ENCODE measurements at places on chromosomes 5 and 9.

DNA sequence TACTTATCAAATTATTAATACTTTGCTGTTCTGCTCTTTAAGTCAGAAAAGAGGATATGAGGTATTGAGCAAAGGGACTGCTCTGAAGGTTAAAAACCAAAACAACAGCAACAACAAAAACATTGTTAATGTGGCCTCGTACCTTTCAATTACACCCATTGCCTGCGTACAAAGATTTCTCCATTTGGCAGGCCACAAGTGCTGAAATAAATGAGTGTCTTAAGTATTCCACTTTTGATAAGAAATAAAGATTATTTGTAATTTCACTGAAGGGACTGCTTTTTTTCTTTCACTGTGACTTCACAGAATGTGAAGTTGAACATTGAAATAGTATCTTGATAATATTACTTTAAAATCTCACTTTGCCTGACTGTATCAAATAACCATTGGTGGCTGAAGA is 163.2 kb upstream of the MRPS30 start:
- no peak for DNase-seq

DNA sequence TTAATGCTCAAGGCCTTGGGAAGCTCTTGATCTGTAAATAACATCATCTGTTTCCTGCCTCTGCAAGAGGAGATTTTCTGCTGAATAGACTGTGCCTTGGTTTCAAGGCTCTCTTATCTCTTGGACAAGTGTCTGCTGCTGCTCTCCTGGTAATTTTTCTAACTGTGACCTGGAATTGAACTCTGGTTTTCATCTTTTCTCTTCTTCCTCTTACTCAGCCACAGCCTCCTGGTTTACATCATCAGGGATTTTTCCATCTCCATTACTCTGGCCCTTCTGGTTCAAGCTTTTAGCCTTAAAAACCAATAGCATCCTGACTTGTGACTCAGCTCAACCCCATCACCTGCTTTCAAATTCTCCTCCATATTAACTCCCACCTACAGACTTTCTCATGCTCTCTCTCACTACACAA is 49.6 kb upstream of the ITGA1 start:
- no peak for DNase-seq

GRCh38 chr5:72138943-72139521 is 31.8 kb downstream of the MAP1B start:
- peak; percentile 11 for DNase-seq

- DNase-seq, result no peak
Measured at GRCh38 chr9:31390403-31391025, 993.9 kb upstream of the ACO1 start.

DNA sequence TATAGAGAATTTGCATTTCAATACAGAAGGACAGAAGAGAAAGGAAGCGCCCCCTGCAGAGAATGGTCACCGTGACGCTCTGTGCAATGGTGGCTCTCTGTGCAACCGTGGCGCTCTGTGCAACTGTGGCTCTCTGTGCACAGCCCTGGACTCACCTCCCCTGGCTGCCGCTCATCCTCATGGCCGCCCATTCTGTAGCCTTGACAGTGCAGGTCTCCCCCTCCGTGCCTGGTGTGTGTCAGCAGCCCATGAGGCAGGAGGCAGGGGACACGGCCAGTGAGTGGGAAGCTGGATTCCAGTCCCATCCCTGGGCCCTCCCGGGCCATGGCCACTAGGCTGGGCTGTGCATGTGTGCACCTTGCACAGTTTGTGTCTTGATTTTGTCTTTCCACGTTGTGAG is 12.0 kb downstream of the EXOC3 start:
- no peak for DNase-seq

GRCh38 chr5:16690243-16690852 is 73.6 kb upstream of the RETREG1 start:
- DNase-seq, result peak; percentile 86

DNA sequence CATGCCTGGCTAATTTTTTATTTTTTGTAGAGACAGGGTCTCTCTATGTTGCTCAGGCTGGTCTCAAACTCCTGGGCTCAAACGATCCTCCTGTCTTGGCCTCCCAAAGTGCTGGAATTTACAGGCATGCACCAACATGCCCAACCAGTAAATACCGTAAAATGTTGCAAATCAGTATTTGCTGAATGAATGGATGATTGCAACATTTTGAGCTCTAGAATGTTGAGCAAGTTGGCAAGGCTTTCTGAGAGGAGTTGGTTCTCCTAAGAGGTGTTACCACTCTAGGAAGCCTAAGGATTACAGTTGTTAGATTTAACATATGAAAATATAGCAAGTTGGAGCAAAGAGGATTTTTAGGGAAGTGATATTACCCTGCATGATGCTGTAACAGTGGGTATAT is 15.6 kb upstream of the DMXL1 start:
- no peak for DNase-seq

GRCh38 chr5:128825826-128826225 is 139.5 kb upstream of the SLC27A6 start:
- no peak for DNase-seq

DNA sequence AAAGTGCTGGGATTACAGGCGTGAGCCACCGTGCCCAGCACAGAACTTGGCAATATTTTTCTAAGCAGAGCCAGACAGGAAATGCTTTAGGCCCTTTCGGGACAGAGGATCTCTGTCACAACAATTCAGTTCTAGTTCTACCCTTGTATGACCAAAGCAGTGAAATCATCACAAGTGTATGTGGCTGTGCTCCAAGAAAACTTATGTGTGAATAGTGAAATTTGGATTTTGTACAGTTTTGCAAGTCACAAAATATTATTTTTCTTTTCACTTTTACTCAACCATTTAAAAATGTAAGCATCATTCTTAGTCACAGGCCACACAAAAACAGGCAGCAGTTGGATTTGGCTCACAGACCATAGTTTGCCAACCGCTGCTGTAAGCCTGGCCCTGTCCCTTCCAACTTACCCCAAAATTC is 20.4 kb upstream of the PRUNE2 start:
- DNase-seq, result peak; percentile 63

- DNase-seq, result no peak
Measured at GRCh38 chr5:177524539-177524900, 7.8 kb upstream of the DDX41 start.

DNA sequence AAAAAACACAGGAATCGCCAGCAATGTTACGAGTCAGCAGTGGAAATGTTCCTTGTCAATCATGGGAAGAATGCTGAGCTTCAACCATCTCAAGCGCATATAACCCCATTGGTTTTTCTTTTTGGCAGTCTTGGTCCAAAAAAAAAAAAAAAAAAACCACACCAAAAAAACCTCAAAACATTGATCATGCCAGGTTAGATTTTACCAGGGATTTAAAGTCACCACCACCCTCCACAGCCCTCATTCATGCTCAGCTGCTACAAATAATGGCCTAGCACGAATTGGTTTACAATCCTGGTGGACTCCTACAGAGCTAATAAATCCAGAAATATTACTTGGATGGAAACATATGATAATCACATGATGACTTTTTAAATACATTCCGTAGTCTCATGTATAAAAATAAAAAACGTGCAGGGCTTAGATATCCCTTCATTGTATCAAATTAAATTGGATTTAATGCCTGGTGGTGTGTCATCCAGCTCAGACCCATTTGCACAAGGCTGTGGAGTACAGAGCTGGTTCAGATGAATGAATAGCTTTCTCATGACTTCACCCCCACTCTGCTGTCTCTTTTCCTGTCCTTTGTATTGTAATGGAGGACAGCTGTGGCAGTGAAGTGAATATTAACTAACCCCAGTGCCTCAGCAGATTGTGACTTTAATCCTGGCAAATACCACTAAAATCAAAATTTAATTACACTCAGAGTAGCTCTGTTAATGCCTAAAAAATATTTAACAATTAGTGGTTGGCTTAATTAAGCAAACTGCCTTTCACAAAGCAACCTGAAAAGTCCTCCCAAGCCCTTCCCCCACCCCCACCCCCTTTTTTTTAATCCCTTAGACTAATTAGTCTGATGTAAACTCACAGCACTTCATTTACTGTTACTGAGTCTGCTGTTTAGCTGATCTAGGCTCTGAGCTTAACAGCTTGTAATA is 626.5 kb upstream of the ZNF608 start:
- DNase-seq, result peak; percentile 12

DNA sequence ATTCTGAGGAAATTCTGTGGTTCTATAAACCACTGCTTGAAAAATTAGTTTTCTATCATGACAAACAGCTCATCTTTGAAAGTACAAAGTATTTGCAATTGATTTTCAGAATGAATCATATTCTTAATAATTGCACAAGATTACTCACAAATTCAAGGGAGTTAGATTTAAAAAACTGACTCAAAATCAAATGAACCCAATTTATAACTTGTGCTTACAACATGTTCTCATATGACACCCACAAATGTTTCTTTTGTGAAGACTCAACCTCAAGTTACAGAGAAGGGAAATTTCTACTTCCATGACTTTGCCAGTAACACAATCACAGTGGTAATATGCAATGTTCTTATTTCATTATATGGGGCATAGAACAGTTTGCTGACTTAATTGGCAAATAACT is 272.0 kb upstream of the ACTBL2 start:
- DNase-seq, result no peak

DNA sequence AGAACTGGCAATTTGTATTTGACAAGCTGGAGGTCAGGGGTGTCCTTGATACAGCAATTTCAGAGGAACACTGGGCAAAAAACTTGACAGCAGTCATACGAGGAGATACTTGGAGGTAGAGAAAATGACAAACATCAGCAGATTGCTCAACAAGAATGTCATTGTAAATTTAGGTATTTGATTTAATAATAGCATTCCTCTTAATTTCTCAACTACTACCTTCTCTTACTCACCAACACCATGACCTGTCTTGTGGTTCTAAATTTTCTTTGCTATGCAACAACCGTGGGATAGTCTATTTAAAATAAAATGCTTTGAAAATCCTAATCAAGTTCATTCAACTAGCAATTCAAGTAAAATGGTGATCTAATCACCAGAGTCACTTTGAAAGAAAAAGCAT is 128.4 kb downstream of the DNAH5 start:
- DNase-seq, result no peak

- DNase-seq, result no peak
Measured at GRCh38 chr9:13971966-13972655, 341.8 kb downstream of the NFIB start.

DNA sequence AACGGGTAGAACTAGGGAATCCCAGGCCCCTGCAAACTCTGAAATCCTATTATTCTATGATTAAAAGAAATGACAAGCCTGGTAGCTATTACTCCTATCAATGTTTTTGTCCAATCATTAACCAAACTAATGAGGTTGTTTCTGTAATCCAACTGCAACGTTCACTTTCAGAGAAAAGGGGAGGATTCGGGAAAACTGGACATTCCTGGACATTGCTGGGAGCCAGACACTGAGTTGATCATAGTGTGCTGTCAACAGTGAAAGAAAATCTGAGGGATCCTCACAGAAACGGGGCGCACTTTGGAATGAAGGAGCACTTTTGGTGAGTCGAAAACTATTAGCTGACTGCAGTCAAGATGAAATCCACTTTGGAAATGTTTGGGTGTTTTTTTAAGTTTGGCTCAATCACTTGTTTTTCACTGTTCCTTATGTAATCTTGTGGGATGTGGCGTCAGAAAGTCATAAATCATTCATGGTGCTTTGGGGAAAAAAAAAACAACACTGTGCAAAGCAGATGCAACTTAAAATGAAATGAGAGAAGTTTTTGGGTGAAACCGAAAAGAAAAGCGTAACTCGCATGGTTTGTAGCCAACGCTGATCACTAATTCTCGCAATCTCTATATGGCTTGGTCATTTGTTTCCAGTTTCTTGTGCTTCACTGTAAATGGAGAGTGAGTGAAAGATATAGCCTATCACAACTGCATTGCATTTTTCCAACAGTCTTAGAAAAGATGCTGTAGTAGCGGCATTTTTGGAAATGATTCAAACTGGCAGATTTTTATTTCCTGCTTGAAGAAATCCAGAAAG is 51.2 kb upstream of the ADRA1B start:
- no peak for DNase-seq

DNA sequence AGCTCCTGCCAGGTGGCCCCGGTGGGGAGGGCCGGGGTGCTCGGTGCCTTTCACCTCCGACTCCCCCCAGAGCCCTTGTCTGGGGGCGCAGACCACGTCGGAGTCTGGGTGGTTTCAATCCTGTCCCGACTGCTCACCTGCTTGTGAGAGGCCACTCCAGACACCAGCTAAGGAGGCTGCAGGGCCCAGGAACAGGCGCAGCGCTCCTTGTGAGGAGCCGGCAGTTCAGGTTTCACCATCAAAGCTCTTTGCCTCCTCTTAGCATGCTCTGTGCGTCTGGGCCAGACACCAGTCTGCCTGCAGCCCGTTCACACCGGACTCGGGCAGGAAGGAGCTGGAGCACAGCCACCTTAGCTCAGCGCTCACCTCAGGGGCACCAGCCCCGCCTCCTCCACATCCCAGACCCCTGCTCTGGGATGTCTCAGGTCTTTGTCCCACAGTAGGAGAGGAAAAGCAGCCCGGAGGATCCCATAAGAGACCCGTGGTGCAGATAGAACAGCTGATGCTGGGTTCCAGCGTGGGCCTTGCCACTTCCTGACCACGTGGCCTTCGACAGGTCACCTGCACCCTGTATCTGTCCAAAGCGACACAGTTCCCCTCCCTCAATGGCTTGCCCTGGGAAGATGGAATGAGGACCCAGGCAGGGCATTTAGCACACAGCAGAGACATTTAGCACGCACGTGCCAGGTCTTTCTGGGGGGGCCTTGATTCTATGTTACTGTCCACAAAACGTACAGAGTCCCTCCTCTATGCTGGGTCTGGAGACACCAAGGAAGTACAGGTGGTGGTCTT is 106.2 kb upstream of the LMX1B start:
- DNase-seq, result no peak

DNA sequence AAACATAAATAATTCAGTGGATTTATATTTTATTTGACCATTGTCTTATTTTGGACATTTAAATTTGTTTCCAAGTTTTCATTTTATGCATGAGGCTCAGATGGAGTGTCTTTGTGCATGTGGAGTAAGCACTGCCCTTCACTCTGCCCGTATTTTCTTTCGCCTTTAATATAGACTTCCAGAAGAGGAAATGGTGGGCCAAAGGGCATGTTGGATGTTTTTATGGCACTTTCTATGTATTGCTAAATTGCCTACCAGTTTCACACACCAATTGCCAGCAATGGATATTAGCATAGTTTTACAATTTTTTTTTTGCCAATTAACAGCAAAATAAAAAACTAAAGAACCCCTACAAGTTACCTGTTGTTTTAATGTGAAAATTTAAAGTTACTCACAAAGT is 38.4 kb downstream of the ZSWIM6 start:
- DNase-seq, result no peak

GRCh38 chr9:113886466-113886865 is 10.4 kb downstream of the ZNF618 start:
- no peak for DNase-seq

- DNase-seq, result no peak
Measured at GRCh38 chr9:80875947-80876346, 813.4 kb downstream of the TLE1 start.

GRCh38 chr9:123637945-123638634 is 282.1 kb downstream of the CRB2 start:
- DNase-seq, result no peak

All from H54 (cell line).